Ascending aorta (tissue), 2 donors: ENCODE measurements at places on chromosomes 2 and 18. TPM values are rescaled to one million over a fixed set of nuclear protein-coding genes. Genes with fewer than 3 reads are reported as not detected.

ARHGEF33 gene
- total RNA-seq, result 6.4 TPM

AQP12B gene
- not detected for total RNA-seq

ADD2 gene
- total RNA-seq, result 10.2 TPM

MC2R gene
- total RNA-seq, result not detected

CAPN13 gene
- total RNA-seq, result not detected

MROH2A gene
- not detected for total RNA-seq

GRCh38 chr2:238061315-238062202 lies 758 bp downstream of the SCLY start:
- DNase-seq, result peak; percentile 65

DNA sequence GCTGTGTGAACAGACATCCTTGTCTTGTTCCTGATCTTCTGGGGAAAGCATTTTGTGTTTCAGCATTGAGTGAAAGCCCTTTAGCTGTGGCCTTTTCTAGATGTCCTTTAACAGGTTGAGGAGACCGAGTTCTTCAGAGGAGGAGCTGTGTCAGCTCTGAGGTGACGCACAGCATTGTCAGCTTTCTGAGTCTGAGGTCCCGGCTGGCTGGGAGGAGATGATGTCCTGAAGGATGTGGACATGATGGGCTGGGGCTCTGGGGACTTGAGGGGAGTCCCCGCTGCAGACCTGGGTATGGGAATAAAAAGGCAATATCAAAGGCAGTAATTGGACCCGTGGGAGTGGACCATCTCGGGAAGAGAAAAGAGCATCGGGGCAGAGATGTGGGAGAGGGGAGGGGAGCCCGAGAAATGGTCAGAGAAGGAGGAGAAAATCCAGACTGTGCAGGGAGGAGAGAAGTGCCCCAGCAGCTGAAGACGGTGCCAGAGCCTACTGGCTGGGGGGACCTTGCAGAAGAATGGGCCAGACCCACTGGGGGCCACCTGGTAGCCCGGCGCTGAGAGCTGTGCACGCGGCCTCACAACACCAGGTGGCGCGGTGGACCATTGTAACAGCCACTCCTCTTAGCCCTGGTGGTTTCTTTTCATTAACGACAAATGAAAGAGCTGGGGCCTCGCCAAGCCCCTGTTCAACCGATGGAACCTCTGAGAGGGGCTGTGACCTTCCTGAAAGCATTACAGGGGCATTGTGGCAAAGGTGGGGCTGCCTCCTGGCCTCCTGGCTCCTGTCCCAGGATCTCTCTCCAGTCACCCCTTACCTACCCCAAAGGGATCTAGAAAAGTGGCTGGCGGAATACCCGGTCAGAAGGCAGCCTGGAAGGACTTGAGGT lies 61.6 kb downstream of the ST3GAL5 start:
- DNase-seq, result no peak

GRCh38 chr18:46461993-46462392 lies 195.0 kb downstream of the LOXHD1 start:
- no peak for DNase-seq

DNA sequence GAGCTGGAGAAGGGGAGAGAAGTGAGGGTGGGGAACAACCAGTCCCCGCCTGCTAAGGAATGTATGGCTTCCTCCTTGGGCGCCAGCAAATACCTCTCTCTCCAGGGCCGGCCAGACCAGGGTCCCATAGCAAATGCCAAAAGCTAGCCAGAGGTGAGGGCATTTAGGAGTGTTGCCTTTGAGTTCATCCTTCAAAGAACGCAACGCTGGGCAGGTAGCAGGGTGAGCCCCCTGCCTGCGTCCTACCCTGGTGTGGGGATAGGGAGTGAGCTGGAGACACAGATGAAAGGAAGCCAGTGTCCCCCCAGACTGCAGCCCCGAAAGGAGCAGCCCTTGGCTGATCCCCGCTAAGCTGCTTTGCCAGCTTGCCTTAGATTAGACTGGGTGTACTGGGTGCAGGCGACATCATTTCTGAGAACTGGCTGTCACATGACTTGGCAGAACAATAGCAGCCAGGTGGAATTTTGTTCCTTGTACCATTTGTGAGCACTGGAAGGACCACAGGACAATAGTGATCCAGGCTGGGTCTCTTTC lies 40.4 kb downstream of the KLHL29 start:
- no peak for DNase-seq

DNA sequence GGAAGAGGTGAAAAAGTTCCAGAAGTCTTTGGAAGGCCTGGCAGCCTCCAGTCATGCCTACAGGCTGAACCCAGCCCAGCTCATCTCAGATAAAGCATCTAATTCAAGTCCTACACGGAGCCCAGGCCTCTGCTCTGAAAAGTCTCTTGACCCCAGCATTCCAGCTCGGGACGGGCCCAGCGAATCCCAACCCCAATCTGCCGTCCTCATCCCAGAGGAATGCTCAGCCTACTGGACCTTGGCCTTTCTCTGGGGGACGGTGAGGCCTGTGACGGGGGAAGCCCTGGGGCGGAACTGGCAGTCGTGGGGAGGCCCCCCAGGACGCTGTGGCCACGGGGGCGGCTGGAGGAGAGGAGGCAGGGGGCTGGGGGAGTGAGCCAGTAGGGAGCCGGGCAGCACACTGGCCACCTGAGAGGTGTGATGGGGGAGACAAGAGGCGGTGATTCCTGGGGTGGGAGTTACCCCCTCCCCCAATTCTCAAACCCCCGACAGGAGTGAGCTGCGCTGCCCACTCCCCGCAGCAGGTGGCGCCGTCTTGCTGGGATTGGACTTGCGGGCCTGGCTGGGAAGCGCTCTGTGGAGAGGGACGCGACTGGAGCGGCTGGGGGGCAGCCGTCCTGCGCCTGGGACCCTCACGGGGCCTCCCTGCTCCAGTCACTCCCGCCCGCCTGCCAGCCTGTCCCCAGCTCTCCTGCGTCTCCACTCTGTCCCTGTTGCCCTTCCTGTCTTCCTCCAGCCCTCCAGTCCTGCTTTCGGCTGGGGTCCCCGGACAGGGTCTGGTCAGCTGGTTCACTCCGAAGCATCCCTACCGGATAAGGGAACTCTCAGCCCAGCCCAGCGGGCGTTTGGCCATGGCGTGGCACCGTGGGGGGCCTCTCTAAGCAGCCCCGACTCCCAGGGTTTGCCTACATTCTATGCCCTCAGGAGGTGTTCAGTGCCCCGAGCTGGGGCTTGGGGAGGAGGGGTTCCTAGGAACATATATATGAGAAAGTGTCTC lies 182.6 kb upstream of the HAAO start:
- no peak for DNase-seq

DNA sequence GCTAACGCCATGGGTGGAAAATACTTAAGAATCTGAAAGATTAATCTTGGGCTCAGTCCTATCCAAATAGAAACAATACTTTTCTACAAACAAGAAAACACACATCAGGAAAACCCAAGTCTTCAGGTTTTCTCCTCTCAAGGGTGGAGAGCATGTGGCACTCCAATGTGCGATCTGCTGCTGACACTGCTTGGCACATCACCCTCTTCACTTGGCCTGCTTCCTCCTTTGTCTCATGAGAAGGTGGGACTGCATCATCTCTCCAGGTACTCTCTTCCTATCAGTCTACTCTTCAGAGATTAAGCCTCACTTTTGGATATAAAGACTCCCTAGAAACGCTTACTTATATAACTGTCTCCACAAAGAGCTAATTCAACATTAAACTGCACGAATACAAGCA lies 26.4 kb downstream of the HDLBP start:
- no peak for DNase-seq

GRCh38 chr18:36139245-36139644 lies 9.5 kb downstream of the ELP2 start:
- no peak for DNase-seq

GRCh38 chr2:105176429-105176828 lies 65.1 kb upstream of the GPR45 start:
- no peak for DNase-seq

DNA sequence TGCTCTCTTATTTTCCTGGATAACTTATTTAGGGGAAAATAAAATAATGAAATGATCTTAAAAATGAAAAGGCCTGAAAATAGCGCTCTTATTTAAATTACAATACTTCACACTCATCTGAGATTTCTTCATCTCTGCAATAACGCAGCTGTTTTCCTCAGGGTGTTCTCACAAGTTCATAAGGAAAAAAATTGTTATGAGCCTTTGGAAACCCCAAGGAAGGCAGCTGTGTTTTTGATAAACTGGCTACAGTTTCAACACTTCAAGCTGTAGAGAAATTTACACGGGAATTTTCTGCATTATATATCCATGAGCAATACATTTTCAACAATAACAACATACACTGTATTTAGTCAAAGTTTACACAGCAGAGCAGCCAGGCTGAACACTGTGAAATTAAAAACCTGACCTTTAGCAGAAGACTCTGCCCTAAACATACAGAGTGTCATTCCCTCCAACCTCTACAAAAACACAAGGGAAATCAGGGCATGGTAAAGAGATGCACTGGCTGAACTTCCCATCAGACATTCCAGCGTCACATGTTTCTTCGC lies 959.6 kb downstream of the SLC4A3 start:
- no peak for DNase-seq

DNA sequence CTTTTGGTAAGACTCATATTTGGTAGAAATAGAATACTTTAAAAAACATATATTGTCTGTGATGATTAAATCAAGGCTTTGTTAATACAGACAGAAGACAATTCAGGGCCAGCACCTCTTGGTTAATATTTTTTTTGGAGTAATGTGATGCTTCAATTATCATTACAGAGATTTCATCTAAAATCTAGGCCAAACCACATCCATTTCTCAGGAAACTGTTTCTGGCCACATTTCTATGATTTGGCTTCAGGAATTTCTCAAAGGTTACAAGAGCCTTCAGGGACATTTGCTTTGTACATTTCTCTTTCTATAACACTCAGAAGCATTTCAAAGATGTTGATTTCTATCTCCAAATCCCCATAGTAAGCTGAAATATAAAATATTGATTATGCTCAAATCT lies 614.9 kb downstream of the LRP1B start:
- no peak for DNase-seq

DNA sequence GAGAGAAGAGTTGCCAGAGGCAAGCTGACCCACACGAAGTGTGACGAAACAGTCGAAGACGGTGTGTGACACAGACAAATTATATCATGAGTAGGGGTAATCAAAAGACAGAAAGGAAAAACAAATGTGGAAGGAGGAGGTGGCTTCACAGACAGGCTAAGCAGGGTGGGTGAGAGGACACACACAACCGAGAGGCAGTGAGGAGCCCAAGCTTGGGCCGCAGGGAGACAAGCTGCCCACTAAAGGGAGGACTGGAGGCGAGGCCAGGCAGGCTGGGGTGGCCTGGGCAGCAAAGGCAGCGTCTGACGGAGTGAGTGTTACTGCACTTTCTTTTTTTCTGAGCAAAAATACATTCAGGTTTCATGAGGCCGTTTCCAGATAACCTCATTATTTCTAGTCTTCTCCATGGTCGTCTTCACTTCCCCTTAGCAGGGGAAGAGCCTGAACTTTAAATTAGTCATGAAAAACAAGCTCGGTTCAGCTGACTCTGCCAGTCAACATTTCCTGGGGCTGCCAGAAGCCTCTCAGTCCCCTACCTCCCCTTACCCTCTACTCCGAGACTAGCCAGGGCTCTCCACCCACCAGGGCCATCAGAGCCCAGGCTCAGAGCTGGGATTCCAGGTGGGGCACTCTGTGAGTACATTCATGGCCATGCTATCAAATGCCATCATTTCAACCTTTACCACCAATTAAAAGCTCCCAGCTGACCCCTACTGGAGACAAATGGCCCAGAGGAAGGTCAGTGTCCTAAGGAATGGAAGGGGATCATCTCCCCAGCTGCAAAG lies 13.8 kb upstream of the ZFP36L2 start:
- no peak for DNase-seq

GRCh38 chr2:164600763-164601162 lies 20.5 kb downstream of the GRB14 start:
- no peak for DNase-seq
